ENCODE measurements at places on chromosomes 13 and 19.

- DNase-seq: no peak
Observed at GRCh38 chr19:46715620-46715974, 1.3 kb downstream of the PRKD2 start.

GRCh38 chr13:46051968-46052318 is 603 bp downstream of the ZC3H13 start:
- no peak for DNase-seq

- DNase-seq: no peak
Observed at GRCh38 chr19:11141937-11142527, 13.6 kb downstream of the SPC24 start.

- DNase-seq: peak; percentile 73
Observed at GRCh38 chr19:2552859-2553258, 76.9 kb downstream of the GADD45B start.

- no peak for DNase-seq
Observed at GRCh38 chr19:44303320-44303719, 1.5 kb downstream of the ZNF235 start.
